SK-N-SH (cell line): ENCODE measurements at places on chromosomes 2 and 18.

DNA sequence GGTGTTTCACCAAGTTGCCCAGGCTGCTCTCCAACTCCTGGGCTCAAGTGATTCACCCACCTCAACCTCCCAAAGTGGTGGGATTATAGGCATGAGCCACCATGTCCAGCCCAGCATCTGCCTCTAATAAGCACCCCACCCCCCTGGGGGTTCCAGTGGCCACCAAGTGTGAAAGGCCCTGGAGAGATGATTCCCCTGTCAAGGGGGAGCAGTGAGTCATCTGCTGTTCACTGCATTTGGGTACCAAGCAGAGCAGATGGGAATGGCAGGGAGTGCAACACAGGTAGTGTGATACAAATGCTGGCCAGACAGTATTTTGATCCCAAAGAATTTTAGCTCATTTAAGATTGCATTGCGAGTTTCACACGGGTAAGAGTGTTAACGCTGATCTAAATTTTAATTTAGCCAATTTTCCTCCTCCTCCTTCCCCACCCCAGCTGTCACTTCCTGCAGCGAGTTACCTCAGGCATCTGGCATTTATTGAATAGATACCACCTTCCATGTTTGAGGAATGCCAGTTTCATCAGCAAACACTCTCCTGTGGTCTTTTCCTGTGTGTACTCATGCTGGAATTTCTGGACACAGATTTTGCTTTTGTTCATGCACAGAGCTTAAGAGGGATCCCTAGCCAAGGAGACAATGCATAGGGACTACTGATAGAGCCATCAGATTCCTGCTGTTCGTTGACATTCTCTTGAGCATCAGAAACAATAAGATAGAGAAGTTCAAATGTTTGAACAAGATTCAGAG, 32.4 kb upstream of the NCK2 start:
- DNase-seq, result no peak

DNA sequence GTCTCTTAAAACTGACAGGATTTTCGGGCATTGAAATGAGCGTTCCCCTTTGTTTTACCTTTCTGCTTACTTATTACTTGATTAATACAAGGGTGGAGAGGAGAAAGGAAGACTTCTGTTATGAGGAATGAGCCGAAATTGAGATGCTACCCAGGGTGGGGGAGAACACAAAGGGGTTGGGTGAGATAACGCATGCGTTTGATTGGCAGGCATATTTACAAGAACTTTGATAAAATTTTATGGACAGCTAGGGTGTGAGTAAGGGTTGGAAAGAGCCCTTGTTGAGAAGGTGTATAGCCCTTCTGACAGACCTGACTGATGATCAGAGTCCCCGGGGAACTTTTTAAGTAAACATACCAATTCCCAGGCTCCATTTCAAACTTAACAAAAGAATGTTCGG, 1.8 kb downstream of the RNF138 start:
- peak; percentile 24 for DNase-seq

DNA sequence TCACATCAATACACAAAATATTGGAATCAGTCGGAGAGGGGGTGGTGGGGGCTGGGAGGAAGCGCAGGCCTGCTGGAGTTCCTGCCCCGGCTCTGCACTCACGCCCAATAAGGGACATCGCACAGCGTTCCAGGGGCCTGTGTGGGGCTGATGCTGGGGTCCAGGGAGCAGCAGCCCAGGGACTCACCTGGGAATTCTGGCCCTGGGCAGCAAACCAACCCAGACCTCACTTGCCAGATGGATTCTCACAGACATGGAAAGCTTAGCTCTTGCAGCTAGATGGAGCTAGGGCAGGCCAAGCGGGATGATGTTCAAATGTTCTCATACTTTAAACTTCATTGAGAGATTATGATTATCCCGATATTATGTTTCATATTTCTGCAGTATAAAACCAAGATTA, 266.6 kb upstream of the TANK start:
- no peak for DNase-seq

DNA sequence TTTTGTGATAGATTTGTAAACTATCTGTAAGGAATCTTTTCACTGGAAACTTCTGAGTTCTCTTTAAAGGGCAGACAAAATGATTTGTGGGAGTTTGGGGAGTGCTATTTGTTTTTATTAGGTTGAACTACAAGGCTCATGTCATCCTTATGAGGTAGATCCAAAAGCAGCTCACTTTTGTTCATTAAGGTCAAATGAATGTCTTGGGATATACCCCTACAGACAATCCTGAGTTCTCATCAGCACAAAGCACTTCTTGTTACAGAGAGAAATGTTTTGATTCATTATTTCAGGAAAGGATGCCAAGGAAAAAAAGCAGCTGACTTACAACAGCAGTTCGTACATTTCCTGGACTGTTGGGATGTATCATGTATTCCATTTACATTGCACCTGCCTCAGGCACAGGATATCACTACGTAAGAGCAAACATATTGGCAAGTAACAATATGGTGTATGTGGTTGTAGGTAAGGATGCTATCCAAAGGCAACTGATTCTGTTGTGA, 68.9 kb downstream of the DCC start:
- no peak for DNase-seq

- DNase-seq, result no peak
Measured at GRCh38 chr18:43705850-43706249, 428.6 kb upstream of the SYT4 start.

DNA sequence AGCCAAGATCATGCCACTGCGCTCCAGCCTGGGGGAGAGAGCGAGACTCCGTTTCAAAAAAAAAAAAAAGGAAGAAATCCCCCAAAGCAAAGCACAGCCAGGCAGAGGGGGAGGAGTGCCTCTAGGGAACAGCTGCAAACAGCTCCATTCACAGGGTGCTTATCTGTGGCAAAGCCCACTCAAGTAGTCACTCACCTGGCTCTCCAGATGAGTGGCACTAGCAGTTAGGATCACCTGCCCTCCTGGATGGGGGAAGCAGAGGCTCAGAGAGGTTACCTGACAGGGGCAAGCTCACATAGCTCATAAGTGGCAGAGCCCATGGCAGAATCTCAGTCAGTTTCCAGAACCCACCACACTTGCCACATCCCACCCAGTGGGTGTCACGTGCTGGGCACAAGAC, 30.3 kb downstream of the TFCP2L1 start:
- DNase-seq, result no peak

DNA sequence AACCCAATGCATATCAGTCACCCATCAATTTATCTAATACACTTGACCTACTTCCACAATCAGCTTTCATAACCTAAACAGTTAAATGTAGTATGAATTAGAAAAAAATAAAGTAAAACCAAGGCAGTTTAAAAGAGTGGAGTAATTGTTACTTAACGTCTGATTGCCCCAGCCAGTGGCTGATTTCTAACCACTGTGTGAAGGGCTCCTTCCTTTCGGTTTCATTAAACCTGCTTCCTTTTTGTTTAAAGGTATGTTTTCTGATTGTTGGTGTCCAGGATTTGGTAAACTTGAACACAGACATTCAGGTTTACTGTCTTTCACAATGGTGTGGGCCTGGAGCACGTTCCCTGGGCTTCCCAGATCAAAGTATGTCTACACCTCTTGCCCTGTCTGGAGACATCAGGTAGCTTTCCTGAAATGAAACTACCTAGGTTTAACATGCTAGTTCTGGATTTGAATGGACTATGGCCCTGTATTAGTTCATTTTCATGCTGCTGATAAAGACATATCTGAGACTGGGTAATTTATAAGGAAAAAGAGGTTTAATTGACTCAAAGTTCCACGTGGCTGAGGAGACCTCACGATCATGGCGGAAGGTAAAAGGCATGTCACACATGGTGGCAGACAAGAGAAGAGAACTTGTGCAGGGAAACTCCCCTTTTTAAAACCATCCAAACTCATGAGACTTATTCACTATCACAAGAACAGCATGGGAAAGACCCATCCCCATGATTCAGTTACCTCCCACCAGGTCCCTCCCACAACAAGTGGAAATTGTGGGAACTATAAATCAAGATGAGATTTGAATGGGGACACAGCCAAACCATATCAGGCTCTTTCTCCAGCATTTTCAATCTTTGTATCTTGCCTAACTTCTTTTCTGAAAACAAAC, 605.2 kb upstream of the ID2 start:
- DNase-seq, result no peak

DNA sequence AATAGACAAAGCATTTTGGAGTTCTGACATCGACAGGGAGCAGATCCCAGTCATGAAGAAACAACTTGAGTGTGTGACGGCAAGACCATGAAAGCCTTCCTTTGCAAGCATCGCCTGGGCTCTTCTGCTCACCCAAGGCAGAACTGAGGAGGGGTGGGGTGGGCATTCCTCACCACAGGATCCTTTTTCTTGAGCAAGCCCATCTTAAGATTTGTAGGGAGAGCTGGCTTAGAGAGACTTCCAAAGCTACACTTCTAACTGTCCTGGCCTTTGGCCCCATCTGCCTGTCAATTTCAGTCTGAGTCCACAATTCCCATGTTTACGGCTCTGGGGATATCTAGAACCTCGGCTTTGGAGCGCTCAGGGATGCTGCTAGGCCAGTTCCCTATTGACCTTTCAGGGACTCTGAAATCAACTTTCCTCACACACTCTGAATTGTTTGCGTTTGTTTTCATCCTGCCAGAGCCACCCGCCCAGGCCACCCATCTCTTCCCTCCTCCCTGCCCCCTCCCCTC, 3.7 kb downstream of the KLHL14 start:
- DNase-seq, result no peak

- no peak for DNase-seq
Measured at GRCh38 chr2:174561283-174561971, 36.2 kb downstream of the WIPF1 start.

DNA sequence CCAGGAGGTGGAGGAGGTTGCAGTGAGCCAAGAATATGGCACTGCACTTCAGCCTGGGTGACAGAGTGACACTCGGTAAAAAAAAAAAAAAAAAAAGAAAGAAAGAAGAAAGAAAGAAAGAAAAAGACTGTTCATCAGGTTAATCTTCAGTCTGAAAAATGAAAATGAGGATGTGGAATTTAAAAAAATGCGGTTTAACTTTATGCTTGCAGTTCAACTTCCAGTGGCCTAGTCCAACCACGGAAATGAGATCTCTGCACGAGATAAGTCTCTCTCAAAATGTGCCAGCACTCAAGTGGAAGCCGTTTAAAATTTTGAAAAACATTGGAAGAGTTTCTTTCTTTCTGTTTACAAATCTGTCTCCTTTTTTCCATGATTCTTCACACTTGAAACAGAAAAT, 112.1 kb downstream of the DOCK10 start:
- no peak for DNase-seq

DNA sequence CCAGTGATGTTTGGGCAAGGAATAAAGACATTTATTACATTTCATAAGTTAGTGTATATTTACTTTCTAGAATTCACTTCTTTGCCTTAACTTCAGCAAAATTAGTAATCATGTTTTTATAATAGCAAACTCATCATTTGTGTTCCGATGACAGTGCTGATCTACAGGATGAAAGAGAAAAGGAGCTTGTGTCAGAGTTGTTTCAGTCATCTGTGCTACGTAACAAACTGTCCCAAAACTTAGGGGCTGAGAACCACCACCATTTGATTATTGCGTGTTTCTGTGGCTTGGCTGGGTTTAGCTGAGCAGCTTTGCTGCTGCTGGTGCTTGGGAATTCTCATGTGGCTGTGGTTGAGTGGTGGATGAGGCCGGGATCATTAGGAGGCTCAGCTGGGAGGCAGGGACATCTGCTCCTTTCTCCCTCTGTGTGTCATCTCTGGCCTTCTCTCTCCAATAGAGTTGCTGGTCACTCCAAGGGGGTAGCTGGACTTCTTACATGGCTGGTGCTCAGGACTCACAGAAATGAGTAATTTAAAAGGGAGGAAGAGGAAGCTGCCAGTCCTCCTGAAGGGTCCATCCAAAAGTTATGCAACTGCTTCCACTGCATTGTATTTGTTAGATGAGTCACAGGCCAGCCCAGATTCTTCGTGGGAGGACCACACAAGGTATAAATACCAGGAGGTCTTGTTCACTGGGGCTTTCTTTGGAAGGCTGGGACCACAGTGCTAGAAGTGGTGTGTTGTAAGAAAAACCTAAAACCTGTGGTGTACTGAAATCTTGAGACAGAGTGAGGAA, 43.4 kb upstream of the HAAO start:
- no peak for DNase-seq

GRCh38 chr2:33202641-33203522, 256.1 kb downstream of the LTBP1 start:
- no peak for DNase-seq

GRCh38 chr2:221596192-221596591, 24.1 kb upstream of the EPHA4 start:
- DNase-seq, result no peak

DNA sequence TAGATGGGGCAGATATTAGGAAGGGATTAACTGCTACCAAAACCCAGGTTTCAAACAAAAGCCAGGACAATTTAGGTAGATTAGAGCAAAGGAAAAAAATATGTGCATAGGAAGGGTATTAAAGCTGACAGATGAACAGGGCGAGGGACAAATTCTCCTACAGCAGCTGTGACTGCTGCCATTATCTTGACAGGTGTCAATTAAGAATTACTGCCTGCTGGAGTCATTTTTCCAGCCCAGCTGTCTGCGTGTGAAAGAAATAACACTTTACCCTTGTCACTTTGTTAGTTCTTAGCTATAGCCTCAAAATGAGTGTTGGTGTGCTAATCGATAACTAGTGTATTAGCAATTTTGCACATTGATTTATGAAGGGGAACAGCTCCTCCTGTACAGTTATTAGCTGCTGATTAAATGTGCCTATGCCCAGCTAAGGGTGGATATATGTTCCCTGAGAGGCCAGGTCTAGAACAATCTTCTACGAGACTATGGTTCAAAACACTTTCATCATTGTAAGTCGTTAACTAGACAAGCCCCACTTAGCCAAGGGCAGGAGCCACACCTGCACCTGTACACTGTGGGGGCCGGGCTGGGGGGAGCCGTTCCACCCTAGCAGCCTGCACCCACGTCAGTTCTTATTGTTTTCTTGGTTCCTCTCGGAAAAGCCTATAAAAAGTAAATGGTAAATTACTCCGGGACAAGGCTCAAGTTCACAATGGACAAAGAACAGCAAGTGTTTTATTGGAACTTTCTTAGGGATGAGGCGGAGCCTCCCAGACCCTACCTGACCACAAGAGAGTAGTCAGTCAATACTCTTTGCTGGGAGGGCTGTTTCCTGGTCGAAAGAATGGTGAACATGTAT, 7.7 kb downstream of the TSHZ1 start:
- DNase-seq, result no peak

DNA sequence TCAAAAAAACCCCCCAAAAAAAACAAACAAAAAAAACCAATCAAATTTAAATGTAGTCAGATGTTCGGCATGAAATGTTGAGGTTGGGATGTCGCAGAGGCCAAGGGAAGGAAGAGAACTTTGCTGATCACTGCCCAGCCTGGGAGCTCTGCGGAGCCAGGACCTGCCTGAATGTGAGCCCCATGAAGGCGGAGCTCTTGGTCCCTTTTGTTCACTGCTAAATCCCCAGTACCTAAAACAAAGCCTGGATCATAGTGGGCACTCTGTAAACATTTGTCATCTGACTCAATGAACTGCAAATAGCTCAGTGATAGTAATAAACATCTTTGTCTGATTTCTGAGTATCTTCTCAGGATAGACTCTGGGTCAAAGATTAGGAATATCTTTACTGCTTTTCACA, 64.0 kb downstream of the NGEF start:
- DNase-seq, result no peak

DNA sequence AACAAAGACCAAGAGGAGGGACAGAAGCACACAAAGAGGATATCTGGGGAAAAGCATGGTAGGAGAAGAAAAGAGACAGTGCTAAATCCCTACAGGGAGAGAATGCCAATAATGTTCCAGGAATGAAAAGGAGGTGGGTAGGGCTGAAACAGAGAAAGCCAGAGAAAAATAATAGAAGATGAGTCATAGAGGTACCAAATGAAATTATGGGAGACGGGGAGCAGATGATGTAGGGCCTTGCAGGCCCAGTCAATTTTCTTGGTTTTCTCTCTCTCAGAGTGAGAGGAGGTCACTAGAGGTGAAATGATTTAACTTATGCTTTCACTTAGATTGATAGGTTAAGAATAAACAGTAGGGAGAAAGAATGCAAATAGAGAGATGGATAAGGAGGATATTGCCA, 61.5 kb downstream of the RPRM start:
- no peak for DNase-seq
